Stimulated activated CD8-positive, alpha-beta memory T cell treated with anti-CD3 and anti-CD28 coated beads, Interleukin-15, amount 100 ng/mL, for 4 hours (primary cell): ENCODE measurements at places on chromosomes 2 and 18.

DNA sequence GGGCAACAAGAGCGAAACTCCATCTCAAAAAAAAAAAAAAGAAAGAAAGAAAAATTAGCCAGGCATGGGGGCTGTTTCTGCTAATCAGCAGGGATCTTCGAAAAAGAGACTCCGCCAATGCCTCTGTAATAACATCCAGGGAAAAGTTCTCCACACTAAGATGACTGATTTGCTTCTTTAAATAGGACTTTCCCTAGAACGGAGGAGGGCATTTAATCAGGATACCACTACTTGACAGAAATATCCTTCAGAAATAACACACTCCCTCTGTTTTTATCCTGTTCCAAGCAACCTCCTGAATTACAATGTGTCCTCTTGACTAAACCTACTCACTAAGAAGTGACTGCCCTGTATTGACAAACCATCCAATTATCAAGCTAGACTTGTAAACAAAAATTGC lies 21.7 kb downstream of the REV1 start:
- no peak for DNase-seq

GRCh38 chr2:219434718-219435525 lies at the start of gene SPEG:
SPEG (plus strand) TSS chr2:219434843; CDS start chr2:219434978, 135 bp downstream.
- DNase-seq, result no peak

- DNase-seq, result no peak
Observed at GRCh38 chr2:132448331-132448730, 31.7 kb downstream of the GPR39 start.

DNA sequence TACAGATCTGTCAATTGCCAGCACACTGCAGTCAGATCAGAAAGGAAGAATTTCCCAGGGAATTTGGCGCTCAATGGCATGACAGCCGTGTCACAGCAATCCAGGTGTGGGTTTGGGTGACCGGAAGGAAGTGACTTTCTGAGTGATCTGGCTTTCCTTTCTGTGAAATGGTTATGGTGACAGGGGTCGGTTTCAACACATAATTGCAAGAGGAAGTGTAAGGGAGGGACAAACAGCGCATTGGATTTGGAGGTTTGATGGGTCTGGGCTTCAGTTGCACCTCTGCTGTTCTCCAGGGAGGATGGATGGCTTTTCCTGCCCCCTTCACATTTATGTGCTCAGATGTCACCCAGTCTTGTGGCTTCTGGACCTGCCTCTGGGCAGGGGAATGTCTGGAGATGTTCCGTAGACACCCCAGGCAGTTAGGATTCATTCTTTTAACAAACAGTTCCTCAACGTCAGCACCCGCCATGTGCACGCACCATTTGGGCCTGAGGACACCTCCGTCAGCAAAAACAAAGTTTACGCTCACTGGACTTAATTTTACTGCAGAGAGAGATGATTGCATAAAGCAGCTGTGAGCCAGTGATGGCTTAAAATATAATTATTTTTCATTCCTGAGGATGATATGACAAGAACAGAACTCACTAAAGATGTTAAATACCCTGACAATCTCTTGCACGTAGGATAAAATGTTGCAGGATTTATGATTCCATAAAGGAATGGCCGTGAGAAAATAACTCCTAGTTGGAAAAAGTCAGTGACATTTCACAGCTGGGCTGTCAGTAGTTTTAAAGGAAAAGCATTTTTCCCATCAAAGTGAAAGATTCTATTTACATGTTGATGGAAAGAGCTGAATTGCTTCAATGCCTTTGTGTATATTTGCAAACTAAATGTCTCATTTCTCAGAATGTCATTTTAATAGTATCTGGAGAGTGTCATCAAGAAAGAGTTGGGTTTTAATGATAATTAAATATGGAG lies 36.9 kb downstream of the MBP start:
- no peak for DNase-seq

- no peak for DNase-seq
Observed at GRCh38 chr2:176130147-176130956, 847 bp downstream of the HOXD8 start.

DNA sequence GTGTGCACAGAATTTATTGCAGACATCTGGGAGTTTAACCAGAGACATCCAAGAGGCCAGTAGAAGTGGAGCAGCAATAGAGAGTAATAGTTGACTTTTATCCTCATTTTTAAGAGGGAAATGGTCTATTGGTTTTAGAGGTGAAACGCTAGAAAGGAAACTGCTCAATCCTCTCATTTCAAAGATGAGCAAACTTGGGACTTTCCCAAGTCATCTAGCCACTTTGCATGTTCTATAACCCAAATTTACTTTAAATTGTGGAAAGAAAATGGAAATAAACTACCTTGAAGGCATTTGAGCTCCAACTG lies 601.7 kb downstream of the ARHGAP15 start:
- no peak for DNase-seq
